ENCODE measurements at places on chromosomes 11 and 22.

- H3K27ac ChIP-seq: no peak overlapping the region
- no peaks in the 10 kb centered on the region for H3K36me3 ChIP-seq
- peak overlapping the region; percentile 61 for H3K4me3 ChIP-seq
- H3K4me1 ChIP-seq: peaks cover 7% of the 10 kb centered on the region
Measured at GRCh38 chr11:34356130-34356529, 1.7 kb downstream of the ABTB2 start.

DNA sequence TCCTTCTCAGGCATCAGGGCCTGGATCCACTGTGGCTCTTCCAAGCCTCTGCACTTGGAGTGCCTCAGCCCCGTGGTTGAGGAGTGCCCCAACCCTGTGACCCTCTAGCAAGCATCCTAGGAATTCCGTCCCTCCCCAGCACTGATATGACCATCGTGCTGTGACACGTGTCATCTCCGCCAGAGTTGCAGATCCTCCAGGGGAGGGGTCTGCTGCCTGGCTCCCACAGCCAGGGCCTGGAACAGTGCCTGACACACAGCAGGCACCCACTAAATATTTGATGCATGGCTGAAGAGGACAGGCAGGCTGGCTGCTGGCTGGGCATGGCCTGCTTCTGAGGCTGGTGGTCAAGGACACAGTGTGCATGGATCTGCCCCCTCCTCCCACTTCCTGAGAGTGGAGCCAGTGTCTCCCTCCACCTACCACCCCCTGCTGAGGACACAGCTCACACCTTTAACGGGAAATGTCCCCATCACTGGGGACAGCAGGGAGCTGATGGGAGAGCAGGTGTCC is 1.7 kb upstream of the CD81 start:
- no peak overlapping the region for H3K27ac ChIP-seq
- no peaks in the 10 kb centered on the region for H3K36me3 ChIP-seq
- no peak for DNase-seq
- H3K4me1 ChIP-seq: peaks cover 6% of the 10 kb centered on the region
- peaks cover 10% of the 10 kb centered on the region for H3K27me3 ChIP-seq

DNA sequence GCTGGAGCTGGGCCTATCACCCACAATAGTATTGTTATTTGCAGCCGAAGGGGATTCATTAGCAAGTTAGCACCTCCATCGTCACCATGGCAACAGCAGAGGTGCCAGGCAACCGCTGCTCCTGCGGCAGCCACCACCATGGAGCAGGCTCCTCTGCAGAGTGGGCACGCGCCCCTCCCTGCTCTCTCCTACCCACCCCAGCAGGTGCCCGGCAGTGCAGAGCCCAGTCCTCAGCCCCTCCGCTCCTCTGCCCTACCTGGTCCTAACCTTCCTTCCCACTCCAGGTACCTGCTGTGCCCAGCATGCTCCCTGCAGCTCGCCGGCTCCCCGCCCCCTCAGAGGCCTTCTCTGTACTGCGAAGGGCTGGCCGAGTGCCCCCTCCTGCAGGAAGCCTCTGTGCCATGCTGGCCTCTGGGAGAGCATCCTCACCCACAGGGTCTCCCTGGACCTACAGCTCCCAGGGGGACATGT is 3.6 kb downstream of the DUSP8 start:
- peaks cover 65% of the 10 kb centered on the region for H3K27me3 ChIP-seq
- H3K36me3 ChIP-seq: no peaks in the 10 kb centered on the region
- H3K27ac ChIP-seq: no peak overlapping the region

- DNase-seq: no peak
Measured at GRCh38 chr11:119172513-119172912, 4.0 kb downstream of the NLRX1 start.

GRCh38 chr11:57501953-57502352 is 13.5 kb downstream of the SLC43A1 start:
- H3K4me1 ChIP-seq: no peaks in the 10 kb centered on the region
- H3K27me3 ChIP-seq: peaks cover 31% of the 10 kb centered on the region
- no peak overlapping the region for H3K4me3 ChIP-seq
- DNase-seq: no peak

GRCh38 chr11:59158206-59159068 is 13.5 kb upstream of the DTX4 start:
- H3K36me3 ChIP-seq: no peaks in the 10 kb centered on the region
- H3K27ac ChIP-seq: no peak overlapping the region

- no peaks in the 10 kb centered on the region for H3K36me3 ChIP-seq
- DNase-seq: peak; percentile 55
- H3K27me3 ChIP-seq: no peaks in the 10 kb centered on the region
- H3K4me1 ChIP-seq: peaks cover 38% of the 10 kb centered on the region
- H3K27ac ChIP-seq: peak overlapping the region; percentile 13
- H3K4me3 ChIP-seq: no peak overlapping the region
Measured at GRCh38 chr11:79269611-79270307, 171.1 kb downstream of the TENM4 start.

- H3K4me1 ChIP-seq: no peaks in the 10 kb centered on the region
- no peaks in the 10 kb centered on the region for H3K36me3 ChIP-seq
- no peak overlapping the region for H3K27ac ChIP-seq
Measured at GRCh38 chr11:129237880-129238638, 45.9 kb upstream of the ARHGAP32 start.

- H3K27ac ChIP-seq: no peak overlapping the region
- no peaks in the 10 kb centered on the region for H3K36me3 ChIP-seq
- H3K4me3 ChIP-seq: no peak overlapping the region
- no peaks in the 10 kb centered on the region for H3K27me3 ChIP-seq
Measured at GRCh38 chr11:7936615-7937014, 4.9 kb downstream of the OR10A3 start.

GRCh38 chr11:70502677-70503467 is 104.5 kb downstream of the CTTN start:
- H3K27me3 ChIP-seq: no peaks in the 10 kb centered on the region
- peak; percentile 54 for DNase-seq
- no peaks in the 10 kb centered on the region for H3K36me3 ChIP-seq
- H3K4me3 ChIP-seq: no peak overlapping the region

DNA sequence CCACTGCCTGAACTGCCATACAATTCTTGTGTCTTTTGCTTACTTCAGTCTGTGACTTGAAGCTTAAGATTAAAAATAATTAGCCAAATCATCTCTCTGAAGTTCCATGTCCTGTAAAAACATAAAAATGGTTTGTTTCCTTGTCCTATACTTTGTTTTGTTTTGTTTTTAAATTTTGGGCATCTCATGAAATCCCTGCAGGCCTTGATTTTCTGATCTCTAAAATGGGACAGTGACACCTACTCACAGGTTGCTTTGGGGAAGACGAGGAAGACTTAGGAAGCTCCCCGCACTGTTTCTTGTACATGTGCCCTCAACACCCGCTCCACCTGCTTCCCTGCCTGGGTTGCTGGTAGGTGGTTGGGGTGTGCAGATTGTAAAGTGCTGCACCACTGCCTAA is 38.9 kb downstream of the TSPAN18 start:
- H3K27me3 ChIP-seq: no peaks in the 10 kb centered on the region
- H3K4me3 ChIP-seq: no peak overlapping the region
- peak overlapping the region; percentile 15 for H3K27ac ChIP-seq
- DNase-seq: no peak
- peaks cover 36% of the 10 kb centered on the region for H3K4me1 ChIP-seq

DNA sequence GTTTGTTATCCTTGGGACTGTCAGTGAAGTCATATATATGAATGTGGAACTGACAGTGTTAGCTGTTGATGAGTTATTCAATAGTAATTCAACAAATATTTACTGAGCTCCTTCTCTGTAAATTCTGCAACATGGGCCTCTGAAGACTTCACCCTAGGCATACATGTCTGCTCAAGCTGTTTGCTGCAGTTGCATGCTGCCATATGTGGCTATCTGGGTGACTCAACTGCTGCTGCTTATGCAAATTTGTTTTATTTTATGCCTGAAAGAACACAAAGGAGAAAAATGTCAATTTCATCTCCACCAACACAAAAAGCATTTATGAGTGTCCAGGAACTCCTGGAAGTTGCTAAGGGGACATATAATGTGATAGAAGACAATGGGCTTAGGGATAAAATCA is 417.6 kb downstream of the AASDHPPT start:
- H3K4me3 ChIP-seq: no peak overlapping the region
- H3K36me3 ChIP-seq: no peaks in the 10 kb centered on the region
- H3K4me1 ChIP-seq: no peaks in the 10 kb centered on the region
- H3K27me3 ChIP-seq: no peaks in the 10 kb centered on the region
- no peak overlapping the region for H3K27ac ChIP-seq

- H3K4me3 ChIP-seq: peak overlapping the region; percentile 45
- H3K27ac ChIP-seq: no peak overlapping the region
- H3K27me3 ChIP-seq: peaks cover 73% of the 10 kb centered on the region
- H3K36me3 ChIP-seq: no peaks in the 10 kb centered on the region
- H3K4me1 ChIP-seq: peaks cover 8% of the 10 kb centered on the region
Measured at GRCh38 chr11:134330611-134331353, 1.0 kb upstream of the GLB1L2 start.

- no peak overlapping the region for H3K27ac ChIP-seq
- H3K27me3 ChIP-seq: peaks cover 10% of the 10 kb centered on the region
- H3K36me3 ChIP-seq: no peaks in the 10 kb centered on the region
Measured at GRCh38 chr22:50148991-50149721, 21.4 kb upstream of the PANX2 start.

DNA sequence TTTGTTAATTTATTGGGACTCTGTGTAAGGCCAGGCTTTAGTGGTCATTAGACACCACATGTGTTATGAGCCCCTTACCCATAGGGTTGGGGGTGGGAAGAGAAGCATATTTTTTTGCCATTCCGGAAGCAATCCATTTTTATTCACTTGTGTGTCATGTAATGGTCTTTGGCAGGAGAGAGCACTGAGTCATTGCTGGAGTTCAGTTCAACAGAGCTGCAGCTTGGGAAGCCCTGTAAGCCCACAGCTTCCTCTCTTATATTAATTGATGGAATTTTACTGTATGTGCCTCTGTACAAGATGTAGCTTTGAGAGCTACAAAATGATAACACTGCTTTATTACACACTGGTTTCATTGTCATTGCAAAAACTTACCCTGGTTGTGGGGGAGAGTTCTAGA is 177.3 kb upstream of the SORL1-AS1 start:
- no peaks in the 10 kb centered on the region for H3K36me3 ChIP-seq
- no peaks in the 10 kb centered on the region for H3K4me1 ChIP-seq
- H3K4me3 ChIP-seq: no peak overlapping the region
- H3K27me3 ChIP-seq: no peaks in the 10 kb centered on the region

- no peaks in the 10 kb centered on the region for H3K27me3 ChIP-seq
- no peaks in the 10 kb centered on the region for H3K4me1 ChIP-seq
- H3K4me3 ChIP-seq: no peak overlapping the region
- no peak overlapping the region for H3K27ac ChIP-seq
- DNase-seq: peak; percentile 69
- H3K36me3 ChIP-seq: no peaks in the 10 kb centered on the region
Measured at GRCh38 chr11:6438979-6439571, 1.7 kb downstream of the HPX start.

GRCh38 chr11:70200212-70200844 is 2.8 kb upstream of the FADD start:
- peaks cover 7% of the 10 kb centered on the region for H3K4me1 ChIP-seq
- H3K27me3 ChIP-seq: peaks cover 6% of the 10 kb centered on the region
- H3K36me3 ChIP-seq: no peaks in the 10 kb centered on the region

GRCh38 chr11:61969838-61970662 is 2.6 kb upstream of the FTH1 start:
- peaks cover 9% of the 10 kb centered on the region for H3K36me3 ChIP-seq
- no peaks in the 10 kb centered on the region for H3K27me3 ChIP-seq
- peaks cover 38% of the 10 kb centered on the region for H3K4me1 ChIP-seq

DNA sequence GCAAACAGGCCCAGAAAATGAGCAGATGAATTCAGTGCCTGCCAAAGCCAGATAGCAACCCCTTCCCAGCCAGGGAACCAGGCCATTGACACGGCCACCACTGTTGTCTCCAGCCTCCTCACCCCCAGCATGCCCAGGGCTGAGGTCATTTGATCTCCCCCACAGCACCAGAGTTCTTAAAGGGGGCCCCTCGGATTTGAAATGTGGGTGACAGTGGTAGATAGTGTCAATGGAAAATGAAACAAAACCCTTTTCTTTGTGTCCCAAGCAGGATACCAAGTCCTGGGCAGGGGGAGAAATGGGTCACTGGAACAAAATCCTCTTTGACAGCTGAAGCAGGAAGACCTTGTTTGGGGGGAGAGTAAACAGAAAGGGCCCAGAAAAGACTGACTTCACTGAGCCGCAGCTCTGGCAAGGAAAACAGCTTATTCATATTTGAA is 14.3 kb upstream of the ACCSL start:
- H3K4me3 ChIP-seq: no peak overlapping the region
- H3K27me3 ChIP-seq: no peaks in the 10 kb centered on the region
- no peaks in the 10 kb centered on the region for H3K36me3 ChIP-seq
- no peak overlapping the region for H3K27ac ChIP-seq
- DNase-seq: no peak

GRCh38 chr22:26885441-26886261 is 228.3 kb downstream of the MIAT start:
- no peak overlapping the region for H3K4me3 ChIP-seq
- no peak for DNase-seq
- H3K27me3 ChIP-seq: no peaks in the 10 kb centered on the region

GRCh38 chr22:31350410-31350863 is 4.3 kb upstream of the PATZ1 start:
- peak; percentile 37 for DNase-seq
- H3K36me3 ChIP-seq: no peaks in the 10 kb centered on the region
- H3K27ac ChIP-seq: no peak overlapping the region
- no peaks in the 10 kb centered on the region for H3K4me1 ChIP-seq
- H3K4me3 ChIP-seq: no peak overlapping the region
- H3K27me3 ChIP-seq: no peaks in the 10 kb centered on the region

DNA sequence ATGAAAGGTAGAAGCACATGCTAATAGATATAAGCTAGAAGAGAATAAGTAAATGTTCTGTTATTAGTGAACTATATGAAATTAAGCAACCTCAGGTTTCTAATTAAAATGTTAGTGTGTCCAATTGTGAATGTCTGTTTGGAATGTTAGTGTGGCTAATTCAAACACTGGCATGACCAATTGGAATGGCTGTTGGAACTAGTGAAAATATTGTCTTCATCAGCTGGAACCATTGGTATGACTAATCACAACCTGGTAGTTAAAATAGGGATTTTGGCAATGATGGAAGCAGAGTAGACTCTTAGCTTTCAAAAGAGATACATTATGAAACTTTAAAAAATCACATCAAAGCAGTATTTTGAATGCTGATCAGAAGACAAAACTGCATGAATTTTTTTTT is 66.8 kb downstream of the CYB5R2 start:
- H3K36me3 ChIP-seq: no peaks in the 10 kb centered on the region
- DNase-seq: no peak
- H3K27ac ChIP-seq: no peak overlapping the region
- H3K27me3 ChIP-seq: no peaks in the 10 kb centered on the region
- no peak overlapping the region for H3K4me3 ChIP-seq

DNA sequence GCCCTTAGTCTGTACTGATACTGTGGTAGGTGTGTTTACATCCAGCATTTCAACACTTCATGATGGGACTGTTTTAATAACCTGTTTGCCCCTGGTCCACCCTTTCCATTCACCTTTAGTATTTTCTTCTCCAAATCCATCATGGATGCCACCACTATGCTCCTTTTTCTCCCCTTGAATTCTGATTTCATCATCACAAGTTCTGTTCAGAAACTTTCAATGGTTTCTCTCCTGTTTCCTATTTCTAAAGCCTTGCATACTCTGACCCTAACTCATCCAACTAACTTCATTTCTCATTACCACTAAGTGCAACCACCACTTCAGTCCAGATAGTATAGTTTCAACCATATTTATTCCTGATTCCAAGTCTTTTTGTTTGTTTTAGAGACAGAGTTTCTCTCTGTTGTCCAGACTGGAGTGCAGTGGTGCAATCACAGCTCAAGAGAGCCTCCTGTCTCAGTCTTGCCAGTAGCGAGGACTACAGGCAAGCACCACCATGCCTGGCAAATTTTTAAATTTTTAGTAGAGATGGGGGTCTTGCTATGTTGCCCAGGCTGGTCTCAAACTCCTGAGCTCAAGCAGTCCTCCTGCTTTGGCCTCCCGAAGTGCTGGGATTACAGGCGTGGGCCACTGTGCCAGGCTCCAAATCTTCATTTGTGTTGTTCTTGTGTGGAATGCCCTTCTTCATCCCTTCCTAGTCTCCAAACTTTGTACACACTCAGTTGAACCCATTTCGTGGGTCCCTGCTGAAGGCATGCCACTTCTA is 1.2 kb upstream of the LIN7C start:
- no peaks in the 10 kb centered on the region for H3K27me3 ChIP-seq
- H3K36me3 ChIP-seq: no peaks in the 10 kb centered on the region

All from neural progenitor cell (in vitro differentiated cells).